Left ventricle myocardium inferior (tissue), 1 donor: ENCODE measurements at places on chromosomes 16 and 17. TPM values are rescaled to one million over a fixed set of nuclear protein-coding genes. Genes with fewer than 3 reads are reported as not detected.
A peak's percentile ranks its signal among the peaks of the same experiment; 100 is the strongest.

DNA sequence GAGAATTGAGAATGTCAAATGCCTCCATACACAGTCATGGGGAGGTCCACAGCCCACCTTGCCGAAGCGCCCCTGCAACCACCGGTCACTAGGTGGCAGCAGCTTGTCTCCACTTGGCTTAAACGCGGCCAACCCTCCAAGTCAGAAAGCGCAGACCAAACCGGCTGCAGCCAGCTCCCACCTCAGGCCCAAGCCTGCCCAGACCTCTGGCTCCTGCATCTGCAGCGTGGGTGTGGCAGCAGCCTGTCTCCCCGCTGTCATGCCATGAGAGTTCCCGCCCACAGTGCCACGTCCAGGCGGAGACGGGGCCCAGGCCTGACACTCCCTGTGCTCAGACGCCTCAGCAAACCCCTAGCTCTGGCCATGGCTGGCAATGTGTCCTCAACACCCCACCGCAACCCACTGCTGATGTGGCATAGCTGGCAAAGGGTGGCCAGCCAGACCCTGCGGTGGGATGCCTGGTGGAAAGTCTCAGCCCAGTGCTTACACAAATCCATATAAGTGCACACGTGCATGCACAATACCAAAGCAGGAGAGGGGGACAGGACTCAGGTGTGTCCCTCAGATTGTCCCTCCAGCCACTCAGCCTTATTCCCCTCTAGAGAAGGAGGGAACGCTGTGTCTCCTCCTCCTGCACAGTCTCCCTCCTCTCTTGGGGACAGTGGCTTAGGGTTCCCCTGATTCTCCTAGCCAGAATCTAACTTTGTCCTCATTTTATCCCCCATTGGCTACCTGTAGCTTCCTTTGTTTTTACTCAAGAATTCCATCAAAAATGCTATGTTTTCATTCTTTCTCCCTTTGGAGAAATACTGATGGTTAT lies 10.9 kb downstream of the COPZ2 start:
- DNase-seq = peak; percentile 83

DNA sequence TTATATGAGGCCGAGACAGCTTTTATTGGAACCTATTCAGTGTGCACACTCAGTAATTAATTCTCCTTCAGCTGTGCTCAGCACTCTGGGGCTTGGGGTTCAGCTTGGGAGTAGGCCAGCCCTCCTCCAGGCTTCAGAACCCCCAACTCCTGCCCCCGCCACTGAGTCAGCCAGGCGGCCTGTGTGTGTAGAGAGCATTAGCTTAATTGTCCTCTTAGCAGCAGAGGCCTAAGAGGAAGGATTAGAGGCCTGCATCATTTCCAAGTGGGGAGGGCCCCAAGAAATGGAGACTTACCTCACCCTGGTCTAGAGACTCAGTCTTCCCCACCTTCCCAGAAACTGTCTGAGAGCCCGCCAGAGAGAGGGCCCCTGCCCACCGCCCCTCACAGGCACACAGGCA lies 772 bp downstream of the PRSS53 start:
- no peak for DNase-seq

DNA sequence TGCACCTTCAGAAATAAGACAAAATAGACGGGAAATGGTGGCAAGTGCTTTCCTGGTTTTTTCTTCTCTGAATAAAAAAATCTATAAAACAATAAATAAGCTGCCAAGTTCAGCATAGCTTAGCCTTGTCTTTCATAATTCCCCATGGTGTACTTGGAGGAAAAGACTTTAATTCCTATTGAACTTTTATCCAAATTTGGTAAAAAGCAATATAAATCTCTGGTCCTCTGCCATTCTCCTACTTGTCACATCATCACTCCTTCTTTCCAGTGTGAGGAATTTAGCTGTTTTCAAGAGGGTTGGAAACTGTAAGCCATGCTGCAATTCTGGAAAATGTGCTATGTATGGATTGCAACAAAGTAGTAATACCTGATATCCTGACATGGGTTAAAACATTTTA lies 551.8 kb upstream of the KIF2B start:
- no peak for DNase-seq

DNA sequence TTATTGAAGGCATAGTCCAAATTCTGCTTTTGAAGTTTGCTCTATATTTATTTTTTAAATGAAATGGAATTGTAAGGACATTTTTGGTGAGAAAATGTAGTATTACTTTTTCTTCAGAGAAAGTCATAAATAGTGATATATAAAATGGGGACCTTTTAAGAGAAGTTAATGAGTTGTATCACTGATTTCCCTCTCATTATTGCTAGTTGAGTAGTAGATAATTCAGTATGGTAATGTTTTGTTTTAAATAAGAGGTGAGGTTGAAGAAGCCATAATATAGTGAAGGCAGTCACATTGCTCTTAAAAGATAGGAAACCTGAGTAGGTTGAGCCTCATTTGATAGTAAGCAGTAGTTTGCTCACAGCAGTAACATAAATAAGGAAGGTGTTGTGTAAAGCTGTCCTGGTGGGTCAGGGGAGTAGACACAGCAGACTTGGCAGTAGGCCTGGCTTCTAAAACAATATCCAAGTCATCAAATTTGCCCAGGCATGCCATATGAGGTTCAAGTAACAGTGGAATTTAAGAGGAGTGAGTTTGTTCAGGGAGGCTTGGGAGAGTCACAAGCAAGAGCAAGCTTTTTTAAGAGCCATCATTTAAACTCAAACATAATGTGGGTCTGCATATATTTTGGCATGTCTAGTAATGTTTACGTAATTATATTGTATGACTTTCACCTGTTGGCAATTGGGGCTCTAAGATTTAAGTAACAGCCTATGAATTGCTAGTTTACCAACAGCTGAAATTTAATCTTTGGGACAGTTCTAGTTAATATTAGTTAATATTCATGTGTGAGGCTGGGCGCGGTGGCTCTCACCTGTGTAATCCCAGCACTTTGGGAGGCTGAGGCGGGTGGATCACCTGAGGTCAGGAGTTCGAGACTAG lies 6.5 kb downstream of the NFATC3 start:
- no peak for DNase-seq

GRCh38 chr17:59638553-59638952 lies 18.9 kb downstream of the CLTC start:
- no peak for DNase-seq

DNA sequence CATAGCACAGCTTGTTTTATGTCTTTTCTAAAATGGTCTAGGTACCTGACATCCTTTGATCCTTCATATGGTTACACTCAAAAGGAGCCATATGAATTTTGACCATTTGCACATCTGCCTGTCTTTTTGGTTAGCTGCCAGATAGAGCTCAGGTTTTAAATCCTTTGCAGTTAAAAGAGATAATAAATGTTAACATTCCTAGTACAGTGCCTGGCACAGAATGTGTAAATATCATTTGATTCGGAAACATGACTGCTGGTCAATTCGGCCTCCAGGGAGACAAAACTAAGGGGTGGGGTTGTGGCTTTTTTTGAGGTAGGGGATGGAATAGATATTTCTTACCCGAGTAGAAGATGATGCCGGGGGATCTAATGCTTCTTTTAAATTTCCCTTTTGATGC lies 64.2 kb downstream of the FTO start:
- no peak for DNase-seq

DNA sequence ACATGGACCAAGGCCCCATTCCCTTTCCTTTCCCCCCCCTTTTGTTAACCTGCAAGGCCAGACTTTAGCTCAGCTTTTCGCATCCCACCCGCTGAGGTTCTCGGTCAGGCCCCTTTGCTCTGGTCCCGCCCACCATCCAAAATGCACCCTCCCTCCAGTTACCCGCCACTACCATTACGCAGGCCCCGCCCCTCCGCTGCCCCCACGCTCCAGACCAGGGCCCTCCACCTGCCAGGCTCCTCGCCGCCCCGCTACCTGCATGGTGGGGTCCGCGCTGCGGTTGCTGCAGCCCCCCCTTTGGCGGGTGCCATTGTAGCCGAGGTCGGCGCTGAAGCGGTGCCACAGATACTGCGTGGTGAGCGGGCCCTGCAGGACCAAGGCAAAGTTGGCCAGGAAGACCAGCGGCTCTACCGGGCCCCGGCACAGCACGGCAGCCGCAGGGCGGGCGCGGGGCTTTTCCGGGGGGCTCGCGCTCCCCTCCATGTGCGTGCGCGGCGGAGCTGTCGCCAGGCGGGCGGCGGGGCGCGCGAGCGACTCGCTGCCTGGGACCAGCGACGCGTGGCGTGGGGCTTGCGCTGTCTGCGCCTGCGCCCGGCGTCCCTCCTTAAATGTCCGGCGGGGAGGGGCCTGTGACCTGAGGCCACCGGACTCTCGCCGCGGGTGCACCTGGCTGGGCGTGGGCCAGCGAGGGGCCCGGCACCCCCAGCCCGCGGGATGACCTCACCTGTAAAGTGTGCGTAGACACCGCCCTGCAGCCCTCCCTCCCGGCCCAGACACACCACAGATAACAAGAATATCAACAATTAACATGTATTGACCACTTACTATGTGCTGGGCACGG lies at the start of gene SLC46A1:
SLC46A1 (minus strand) TSS at position 581 of the 841 bp plus-strand sequence; CDS start at position 483, 98 bp downstream.
- DNase-seq = peak; percentile 64

DNA sequence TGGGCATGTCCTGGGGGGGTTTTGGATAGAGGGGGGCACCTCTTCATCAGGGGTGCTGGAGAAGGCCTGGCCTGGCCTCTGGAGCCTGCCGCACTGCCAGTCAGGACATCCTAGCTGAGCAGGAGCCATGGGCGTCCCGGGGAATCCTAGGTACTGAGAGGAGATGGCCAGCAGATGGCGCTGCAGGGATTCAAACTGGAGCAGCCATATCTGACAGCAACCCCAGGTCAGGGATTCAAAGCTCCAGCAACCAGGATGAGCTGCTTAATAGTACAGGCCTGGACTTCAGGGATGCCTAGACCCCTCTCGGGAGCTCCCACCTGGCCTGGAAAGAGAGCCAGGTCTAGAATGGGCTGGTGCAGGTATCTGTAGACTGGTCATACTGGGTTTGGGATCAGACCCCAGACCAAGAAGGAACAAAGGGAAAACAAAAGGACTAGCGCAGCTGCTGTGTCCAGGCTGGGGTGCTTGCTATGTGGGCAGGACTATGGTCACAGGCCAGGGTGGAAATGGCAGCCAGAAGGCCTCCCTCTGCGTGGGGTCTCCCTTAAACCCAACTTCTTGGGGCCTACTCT lies 306.9 kb upstream of the RBFOX1 start:
- peak; percentile 58 for DNase-seq

DNA sequence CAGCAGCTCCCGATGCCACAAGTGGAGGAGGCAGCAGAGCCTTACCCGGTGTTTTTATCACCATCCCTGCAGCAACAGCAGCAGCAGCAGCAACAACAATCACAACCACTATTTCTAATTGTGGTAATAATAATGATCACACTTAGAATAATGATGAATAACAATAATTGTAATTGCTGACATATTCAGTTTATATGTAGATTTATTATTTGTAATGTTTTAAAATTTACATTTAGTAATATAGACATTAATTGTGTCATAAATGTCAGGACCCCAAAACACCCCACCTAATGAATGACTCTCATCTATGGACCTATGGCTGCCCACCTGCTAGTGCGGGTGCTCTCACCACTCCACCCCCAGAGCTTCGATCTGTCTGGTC lies 170.0 kb downstream of the AHSP start:
- no peak for DNase-seq

GRCh38 chr17:37225465-37225864 lies 150.3 kb upstream of the C17orf78 start:
- DNase-seq = no peak

- no peak for DNase-seq
Observed at GRCh38 chr17:66114609-66115008, 77.3 kb downstream of the CEP112 start.

DNA sequence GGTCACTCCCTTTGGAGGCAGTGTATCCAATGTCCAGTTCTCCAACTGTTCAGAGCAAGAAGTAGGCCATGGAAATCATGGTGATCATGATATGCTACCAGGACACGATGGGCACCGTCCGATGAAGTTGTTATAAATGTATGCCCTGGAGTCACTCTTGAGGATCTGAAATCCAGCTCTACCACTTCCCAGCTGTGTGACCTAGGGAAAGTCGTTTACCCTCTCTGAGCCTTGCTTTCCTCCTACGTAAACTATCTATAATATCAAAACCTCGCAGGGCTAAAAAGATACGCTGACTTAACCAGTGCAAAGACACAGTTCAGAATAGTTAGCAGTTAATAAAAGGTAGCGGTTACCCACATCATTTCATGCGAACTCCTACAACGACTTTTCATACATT lies 194.2 kb downstream of the XYLT1 start:
- no peak for DNase-seq

DNA sequence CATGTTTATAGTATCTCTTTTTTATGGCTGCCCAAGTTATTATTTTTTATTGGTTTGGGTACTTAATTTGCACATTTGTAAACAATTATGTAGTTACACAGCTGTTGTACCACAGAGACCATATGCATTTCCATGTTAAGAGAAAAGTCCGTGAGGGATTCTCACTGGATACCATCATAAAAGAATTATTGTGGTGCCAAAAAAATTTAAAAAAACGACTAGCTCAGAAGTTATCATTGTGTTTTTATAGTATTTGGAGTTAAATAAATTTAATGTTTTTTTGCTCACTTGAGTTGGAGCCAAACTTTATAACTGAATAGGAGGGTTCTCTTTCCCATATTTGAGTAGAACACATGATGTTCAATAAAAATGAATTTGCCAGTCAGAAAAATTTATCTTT lies 618.7 kb downstream of the WWOX start:
- DNase-seq = no peak

GRCh38 chr16:578232-578869 lies 8.6 kb downstream of the PIGQ start:
- DNase-seq = no peak

DNA sequence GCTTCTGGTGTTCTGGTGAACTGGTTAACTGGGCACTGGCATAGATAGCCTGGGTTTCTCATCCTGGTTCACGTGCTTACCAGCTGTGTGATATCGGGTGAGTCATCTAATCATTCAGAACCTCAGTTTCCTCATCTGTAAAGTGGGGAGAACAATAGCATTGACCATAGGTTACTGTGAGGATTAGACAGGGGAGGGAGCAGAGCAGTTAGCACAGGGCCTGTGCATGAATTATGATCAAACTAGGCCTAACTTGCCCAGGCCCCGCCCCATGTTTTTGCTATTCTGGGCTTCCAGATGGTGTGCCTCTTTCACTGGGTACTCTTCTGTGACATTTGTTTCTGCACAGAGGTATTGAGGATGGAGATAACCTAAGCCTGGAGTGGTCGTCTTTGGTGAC lies 4.6 kb upstream of the KLHL36 start:
- no peak for DNase-seq

GRCh38 chr17:52181782-52182181 lies 23.3 kb upstream of the CA10 start:
- no peak for DNase-seq

- no peak for DNase-seq
Observed at GRCh38 chr17:49986396-49987289, 8.4 kb downstream of the DLX3 start.

MT1F gene
- total RNA-seq = 0.85 TPM

SNX20 gene
- 0.69 TPM for total RNA-seq

ATAD5 gene
- 0.36 TPM for total RNA-seq

HAS3 gene
- total RNA-seq = 0.27 TPM

CNEP1R1 gene
- total RNA-seq = 18.9 TPM

SDK2 gene
- 2.2 TPM for total RNA-seq

NPW gene
- total RNA-seq = not detected
